ENCODE measurements at places on chromosomes 3 and 15. TPM values are rescaled to one million over a fixed set of nuclear protein-coding genes. Genes with fewer than 3 reads are reported as not detected.

Gene PLXND1
- 131 TPM for total RNA-seq

Gene FOXB1
- not detected for total RNA-seq

Gene LMLN
- 2.6 TPM for total RNA-seq

Gene WDR53
- total RNA-seq: 7.3 TPM

Gene CYP1A2
- not detected for total RNA-seq

Gene ADAMTSL3
- 12.5 TPM for total RNA-seq

Gene C3orf85
- not detected for total RNA-seq

Gene EXD1
- not detected for total RNA-seq

Gene DUOX1
- total RNA-seq: not detected

Gene GOLGA8G
- total RNA-seq: not detected

Gene ILDR1
- total RNA-seq: not detected

Gene GRAMD1C
- 25.6 TPM for total RNA-seq

Gene MTHFS
- total RNA-seq: 16.1 TPM

Gene NDN
- total RNA-seq: 26.8 TPM

Gene GRAMD2A
- under 0.01 TPM for total RNA-seq

Gene HESX1
- total RNA-seq: 0.22 TPM

Gene DNAH12
- total RNA-seq: not detected

Gene STRIT1
- not detected for total RNA-seq

Gene B3GNT5
- 22.7 TPM for total RNA-seq

Gene SHF
- total RNA-seq: 3.4 TPM

Gene ATG3
- total RNA-seq: 60.1 TPM

Gene STRC
- not detected for total RNA-seq

Gene SLC22A13
- total RNA-seq: under 0.01 TPM

Gene SNTN
- total RNA-seq: not detected

Gene NRG4
- not detected for total RNA-seq

Gene EEF1AKMT4
- 3.6 TPM for total RNA-seq

Gene ANO10
- 29.0 TPM for total RNA-seq

Gene SLC7A14
- total RNA-seq: under 0.01 TPM

Gene MESP2
- not detected for total RNA-seq

Gene ZMYND10
- total RNA-seq: 0.20 TPM

Gene GREM1
- total RNA-seq: under 0.01 TPM

Gene SPATA12
- not detected for total RNA-seq

Gene ITIH1
- not detected for total RNA-seq

Gene PDZRN3
- not detected for total RNA-seq

Gene ZBBX
- not detected for total RNA-seq

Gene OR5H1
- total RNA-seq: not detected

Gene CTDSPL
- total RNA-seq: 206 TPM

Gene TEX55
- not detected for total RNA-seq

All from lung microvascular endothelial cell (primary cell).